Activated naive CD8-positive, alpha-beta T cell treated with anti-CD3 and anti-CD28 coated beads, Interleukin-2, amount 50 U/mL, for 16 hours (primary cell): ENCODE measurements at places on chromosomes 12 and 14.

DNA sequence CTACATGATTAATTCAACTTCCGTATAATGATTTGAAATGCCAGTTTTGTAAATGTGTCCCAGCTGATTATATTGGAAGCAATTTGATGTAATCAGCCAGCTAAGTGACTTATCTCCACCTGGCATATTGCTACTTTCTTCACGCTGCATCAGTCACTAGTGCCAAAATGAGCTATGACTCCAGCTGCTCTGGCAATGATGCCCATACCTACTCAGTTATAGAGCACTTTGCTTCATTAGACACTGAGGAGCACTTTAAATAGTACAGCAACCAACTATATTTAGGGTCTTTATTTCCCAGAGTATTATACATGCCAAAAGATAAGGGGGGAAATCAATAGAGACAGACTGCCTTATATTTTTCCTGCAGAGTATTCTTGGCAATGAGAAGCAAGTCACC lies 67.9 kb upstream of the LIN7A start:
- no peak for DNase-seq

GRCh38 chr14:39342768-39343167 lies 89.5 kb downstream of the FBXO33 start:
- no peak for DNase-seq

DNA sequence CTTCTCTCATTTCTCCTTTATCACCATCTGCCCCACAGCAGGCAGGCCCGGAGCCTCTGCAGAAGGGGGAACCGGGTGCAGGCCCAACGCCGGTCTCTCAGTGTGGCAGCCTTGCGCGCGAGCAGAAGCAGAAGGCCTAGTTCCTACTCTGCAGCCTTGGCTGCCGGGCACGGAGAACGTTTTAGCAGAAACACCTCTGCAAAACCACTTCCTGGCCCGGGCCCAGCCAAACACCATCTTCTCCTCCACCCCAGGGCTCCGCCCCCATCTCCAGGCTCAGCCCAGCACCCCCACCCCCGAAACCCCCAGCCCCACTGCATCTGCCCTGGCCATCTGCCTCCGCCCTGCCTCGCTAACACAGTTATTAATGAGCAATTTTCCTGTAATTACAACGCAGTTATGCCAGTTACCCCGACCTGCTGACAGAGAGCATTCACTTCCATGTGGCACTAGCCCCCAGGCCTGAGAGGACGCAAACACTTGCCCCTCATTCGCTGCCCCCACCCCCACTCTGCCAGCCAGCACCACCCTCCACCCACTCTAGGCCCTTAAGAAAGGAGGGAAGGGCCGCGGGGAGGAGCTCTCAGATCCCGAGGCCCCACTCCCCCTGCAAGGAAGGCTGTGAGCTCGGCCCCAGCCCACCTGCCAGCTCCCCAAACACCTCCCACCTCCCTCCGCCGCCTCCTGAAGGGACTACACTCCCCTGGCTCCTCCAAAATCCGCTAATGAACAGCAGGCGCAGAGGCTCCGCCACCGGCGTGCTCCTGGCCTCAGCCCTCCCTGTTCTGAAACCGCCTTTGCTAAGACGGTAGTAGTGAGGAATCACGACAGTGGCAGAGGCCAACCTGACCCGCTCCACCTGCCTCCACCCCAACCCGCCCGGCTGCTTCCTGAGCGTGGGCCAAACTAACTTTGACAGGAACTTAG lies 44.7 kb upstream of the FBRSL1 start:
- peak; percentile 68 for DNase-seq

GRCh38 chr12:123267991-123268843 lies 3.4 kb downstream of the CDK2AP1 start:
- DNase-seq: no peak

- peak; percentile 50 for DNase-seq
Observed at GRCh38 chr12:130747867-130748740, 32.0 kb upstream of the RIMBP2 start.

- DNase-seq: no peak
Observed at GRCh38 chr12:20366776-20367409, 1.4 kb upstream of the PDE3A start.

GRCh38 chr14:72970058-72970630 lies 43.9 kb downstream of the DCAF4 start:
- DNase-seq: no peak
